ENCODE measurements at places on chromosomes 6 and 20.
A peak's percentile ranks its signal among the peaks of the same experiment; 100 is the strongest.

DNA sequence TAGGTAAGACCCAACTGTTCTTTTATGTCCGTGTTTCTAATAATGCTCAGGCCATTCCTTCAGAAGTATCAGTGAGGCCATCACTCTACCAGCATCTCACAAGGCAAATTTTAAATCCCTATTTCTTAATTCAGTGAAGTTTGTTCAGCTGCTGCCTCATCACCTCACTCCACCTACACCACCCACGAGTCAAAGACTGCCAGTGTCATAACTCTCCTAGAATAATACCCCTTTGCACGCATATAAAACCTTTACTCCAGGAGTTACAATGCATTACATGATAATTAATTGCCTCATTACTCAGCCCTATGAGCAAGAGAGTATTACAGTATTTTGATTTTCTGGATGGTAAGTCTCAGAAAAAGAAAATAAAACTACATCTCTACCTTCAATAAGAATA, 793.6 kb downstream of the TFAP2A start:
- DNase-seq, result no peak

DNA sequence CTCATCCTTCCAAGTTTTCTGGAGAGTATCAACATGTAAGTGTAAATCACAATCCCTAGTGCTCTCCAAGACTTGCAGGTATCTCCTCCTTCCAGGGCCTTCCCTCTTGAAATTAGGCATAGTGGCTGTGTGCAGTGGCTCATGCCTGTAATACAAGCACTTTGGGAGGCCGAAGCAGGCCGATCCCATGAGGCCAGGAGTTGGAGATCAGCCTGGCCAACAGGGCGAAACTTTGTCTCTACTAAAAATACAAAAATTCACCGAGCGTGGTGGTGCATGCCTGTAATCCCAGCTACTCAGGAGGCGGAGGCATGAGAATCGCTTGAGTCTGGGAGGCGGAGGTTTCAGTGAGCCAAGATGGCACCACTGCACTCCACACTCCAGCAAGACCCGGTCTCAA, 9.4 kb upstream of the ANGPT4 start:
- no peak for DNase-seq

GRCh38 chr20:53708129-53708968, 114.7 kb upstream of the ZNF217 start:
- no peak for DNase-seq

DNA sequence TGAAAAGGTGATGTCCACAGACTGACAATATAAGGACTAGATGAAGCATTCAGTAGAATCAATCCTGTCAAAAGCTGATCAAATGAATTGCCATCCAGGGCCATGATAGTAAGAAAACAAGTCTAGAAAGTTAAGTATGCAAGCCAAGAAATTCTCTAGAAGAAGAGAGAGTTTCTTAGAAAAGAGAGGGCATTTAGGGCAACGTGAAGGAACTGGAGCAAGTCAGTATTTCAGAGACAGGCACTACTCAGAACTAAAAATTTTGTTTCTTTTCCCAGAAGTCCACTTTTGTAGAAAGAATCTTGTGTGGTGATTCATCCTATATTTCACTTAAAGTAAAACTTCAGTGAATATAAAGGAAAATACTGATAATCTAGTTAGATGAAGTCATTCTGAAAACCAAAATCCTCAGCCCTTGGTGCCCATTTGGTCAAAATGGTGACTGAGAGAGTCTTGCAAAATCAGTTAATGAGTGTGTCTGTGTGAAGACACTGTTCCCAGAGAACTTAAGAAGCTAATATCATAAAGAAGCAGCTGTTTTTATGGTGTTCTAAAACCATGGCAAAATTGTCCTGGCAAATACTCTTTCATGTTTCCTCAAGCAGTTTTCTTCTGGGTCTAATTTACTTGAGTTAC, 82.2 kb downstream of the COL19A1 start:
- DNase-seq, result no peak

DNA sequence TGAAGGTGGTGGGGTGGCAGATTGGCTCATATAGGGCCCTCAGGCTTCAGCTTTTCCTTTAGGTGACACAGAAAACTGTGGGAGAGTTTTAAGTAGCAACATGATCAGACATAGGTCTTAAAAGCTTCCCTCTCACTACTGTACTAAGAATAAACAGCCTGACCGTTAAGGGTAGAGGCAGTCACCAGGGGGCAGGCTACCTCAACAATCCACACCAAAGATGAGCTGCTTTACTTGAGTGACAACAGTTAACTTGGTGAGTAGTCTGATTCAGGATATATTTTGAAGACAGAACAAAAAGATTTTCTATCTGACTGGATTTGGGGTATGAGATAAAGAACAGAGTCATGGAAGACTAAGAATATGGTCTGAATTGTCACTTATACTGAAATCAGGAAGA, 193.1 kb upstream of the SHLD1 start:
- DNase-seq, result peak; percentile 55

DNA sequence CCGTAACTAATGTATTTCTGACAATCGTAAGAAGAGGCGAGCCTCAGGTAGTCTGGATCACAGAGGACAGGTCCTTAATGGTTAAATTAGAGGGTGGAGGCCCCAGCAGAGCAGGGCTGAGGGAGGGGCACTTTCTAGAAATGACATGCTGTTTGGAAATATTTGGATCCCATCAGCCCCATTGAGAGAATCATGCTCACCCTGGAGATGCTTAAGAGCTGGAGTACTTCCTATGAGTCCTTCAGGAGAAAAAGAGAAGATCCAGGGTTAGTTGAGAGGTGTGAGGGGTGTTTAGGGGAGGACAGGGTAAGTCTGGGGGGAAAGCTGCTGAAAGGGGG, 123.0 kb downstream of the TCP11 start:
- peak; percentile 18 for DNase-seq

DNA sequence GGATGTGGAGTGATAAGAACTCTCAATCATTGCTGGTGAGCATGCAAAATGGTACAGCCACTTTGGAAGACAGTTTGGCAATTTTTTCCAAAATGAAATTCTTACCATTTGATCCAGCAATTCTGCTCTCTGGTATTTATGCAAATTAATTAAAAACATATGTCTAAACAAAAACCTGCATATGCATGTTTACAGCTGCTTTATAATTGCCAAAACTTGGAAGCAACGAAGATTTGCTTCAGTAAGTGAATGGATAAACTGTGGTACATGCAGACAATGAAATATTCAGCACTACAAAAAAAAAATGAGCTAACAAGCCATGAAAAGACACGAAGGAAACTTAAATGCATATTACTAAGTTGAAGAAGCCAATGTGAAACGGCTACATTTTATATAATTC, 55.5 kb upstream of the SMLR1 start:
- DNase-seq, result no peak

DNA sequence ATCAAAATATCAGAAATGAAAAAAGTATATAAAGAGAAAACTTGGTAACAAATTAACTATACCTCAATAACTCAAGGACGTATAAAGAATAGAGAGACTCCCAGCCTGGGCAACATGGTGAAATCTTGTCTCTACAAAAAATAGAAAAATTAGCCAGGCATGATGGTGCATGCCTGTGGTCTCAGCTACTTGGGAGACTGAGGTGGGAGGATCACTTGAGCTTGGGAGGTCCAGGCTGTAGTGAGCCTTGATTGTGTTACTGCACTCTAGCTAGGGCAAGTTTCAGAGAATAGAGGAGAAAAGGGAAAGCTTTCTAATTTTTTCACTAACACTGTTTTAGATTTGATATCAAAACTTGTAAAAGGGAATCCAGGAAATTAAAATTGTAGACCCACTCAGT, 295.9 kb downstream of the GJA1 start:
- no peak for DNase-seq

- no peak for DNase-seq
Observed at GRCh38 chr6:7960848-7961247, 50.3 kb upstream of the TXNDC5 start.

DNA sequence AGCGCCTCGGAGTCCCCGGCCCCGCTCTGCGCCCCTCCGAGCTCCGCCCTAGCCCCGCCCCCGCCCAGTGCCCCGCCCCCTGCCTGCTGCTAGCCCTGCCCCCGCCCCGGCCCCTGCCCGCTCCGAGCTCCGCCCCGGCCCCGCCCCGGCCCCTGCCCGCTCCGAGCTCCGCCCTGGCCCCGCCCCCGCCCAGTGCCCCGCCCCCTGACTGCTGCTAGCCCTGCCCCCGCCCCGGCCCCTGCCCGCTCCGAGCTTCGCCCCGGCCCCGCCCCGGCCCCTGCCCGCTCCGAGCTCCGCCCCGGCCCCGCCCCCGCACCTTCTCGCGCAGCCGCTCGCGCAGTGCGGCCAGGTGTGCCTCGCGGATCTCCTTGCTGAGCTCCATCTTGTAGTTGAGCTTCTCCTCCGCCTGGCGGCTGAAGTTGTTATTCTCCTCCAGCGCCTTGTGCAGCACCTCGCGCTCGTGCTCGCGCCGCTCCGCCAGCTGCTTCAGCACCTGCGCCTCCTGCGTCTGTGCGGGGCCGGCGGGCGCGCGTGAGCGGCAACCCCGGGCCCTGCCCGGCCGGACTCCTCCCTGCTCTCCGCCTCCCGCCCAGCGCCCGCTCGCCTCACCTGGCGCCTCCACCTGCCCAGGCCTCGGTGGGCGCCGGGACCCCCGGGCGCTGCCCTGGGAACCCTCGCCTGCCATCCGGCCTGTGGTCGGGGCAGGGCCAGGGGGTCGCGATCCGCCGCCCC, 11.3 kb downstream of the STMN3 start:
- peak; percentile 100 for DNase-seq

DNA sequence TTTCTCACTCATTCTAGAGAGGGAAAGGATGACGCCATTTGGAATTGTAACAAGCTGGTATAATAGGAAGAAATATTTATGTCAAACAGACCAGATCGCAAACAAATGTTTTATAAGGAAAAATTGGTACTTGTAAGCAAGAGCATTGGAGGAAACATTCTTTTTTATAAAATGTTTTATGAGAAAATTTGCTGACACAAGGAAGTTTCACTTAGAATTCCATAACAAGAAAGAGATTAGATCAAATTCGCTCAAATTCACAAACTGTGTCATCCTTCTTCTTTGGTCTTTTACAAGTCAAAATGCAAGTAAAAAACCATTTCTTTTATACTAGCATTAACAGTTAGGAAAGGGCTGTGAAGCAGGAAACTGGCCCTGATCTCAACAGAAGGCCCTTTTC, 179.9 kb downstream of the TRDN start:
- no peak for DNase-seq

DNA sequence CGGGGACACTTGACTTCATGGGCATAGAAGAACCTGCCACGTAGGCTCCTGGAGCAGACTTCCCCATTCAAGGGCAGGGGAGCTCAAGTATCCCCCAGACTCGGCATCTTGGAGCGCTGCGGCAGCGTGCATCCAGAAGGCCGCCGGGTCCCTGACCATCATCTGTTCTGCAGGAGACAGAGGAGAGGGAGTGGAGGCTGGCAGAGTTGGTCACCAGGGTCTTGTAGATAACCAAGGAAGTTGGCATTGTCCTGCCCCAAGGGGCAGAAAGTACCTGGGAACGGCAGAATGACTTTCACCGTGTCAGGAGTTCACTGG, 82.8 kb downstream of the TCP11 start:
- no peak for DNase-seq

Data from ecto neural progenitor cell (in vitro differentiated cells).